HS-27A (cell line): ENCODE measurements at places on chromosomes 6 and 20.

DNA sequence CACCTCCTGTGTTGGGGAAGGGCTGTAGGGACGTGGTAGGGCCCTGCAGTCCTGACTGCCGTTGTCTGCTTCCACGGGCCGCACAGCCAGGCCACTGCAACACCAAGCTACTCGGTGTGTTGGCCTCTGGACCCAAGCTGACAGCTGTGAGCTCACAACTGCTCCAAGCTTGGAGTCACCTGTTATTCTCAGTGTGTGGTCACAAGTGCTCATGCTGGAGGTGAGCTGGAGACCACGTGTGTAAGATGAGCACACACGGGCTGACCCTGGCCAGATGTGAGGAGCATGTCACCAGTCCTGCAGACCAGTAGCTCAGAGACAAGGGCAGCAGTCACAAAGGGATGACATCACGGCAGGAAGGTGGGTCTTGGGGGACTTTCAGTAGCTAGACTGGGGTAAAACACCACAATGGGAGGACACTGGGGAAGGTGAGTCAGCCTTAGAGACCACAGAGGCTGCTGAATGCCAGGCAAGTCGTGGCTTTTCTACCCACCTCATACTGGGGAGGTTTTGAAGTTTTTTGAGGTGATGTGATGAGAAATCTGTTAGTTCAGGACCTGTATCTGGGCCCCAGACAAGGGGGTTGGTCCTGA lies 87.3 kb downstream of the FAM120B start:
- DNase-seq, result no peak

DNA sequence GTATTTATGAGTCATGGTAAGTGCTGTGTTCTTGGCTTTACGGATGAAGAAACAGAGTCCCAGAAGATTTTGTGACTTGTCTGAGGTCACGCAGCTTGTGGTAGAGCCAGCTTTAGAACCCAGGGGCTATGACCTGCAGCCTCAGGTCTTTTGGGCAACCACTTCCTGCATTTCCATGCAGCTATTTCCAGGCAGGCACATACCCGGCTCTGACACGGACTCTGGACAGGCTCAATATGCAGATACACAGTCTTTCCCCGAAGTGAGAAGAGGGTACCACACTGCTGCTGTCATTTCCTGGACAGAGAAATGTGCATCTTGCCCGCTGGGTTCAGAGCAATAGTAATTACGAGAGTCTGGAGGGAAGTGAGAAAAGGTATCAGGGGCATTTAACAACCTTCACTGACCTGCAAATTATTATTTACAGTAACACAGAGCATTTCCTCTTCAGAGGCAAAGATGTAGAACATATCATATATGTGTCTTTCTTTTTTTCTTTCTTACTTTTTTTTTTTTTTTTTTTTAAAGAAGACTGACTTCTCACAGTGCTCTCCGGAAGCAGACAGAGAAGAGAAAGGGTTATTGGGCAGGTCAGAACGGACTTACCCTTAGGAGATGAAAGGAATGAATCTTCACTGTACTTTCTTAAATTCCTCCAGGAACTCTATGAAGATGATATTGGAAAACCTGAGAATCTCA lies 185.1 kb downstream of the CLIC5 start:
- no peak for DNase-seq

DNA sequence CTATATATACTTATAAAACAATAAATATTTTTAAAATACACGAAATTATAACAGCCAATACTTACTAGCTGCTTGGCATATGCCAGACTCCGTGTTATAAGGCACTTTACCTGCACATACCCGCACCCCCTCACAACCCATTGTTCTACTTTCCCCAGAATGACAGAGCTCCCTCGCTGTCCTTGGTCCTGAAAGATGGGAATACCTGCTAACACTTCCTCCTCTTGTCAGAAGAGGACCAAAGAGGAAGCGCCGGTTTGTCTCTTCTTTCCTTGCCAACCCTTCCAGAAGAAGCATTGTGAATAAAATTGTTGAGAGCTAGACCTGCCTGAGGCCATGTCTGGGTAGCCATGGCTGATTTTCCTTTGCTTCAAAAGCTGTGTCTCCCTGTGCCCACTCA lies 149.3 kb downstream of the PTPRT start:
- DNase-seq, result no peak

DNA sequence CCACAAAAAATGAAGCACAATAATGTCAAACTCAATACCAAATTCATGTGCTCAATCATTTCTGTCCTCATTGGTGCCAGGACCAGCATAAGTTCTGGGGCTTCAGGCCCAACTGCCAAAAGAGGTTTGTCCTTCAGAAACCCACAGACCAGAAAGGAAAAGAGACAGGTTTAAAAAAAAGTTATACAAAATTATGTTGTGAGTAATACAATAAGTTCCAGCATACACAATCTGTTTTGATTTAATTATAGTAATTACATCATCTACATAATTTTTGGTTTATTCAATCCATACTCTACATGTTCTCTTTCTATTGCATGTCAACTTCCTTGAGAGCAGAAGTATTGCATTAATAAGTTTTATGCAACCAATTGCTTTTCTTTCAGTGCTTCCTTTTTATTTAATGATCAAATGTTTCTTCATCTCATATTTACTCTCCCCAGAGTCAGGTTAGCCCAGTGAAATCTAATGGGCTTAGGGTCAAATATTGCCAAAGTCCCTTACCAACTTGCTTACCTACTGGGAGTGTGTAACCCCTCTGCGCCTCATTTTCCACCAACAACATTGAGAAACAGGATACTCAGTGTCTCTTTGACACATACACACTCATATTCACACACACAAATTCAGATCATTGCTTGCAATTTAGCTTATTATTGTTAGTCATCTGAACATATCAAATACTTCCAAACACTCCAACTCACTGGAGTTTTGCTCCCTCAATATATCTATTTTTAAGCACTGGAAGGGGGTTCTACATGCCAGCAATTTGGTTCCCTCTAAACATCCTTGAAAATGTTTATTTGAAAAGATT lies 424.4 kb upstream of the MARCKS start:
- DNase-seq, result no peak

- DNase-seq, result no peak
Observed at GRCh38 chr6:110265273-110265672, 85.0 kb downstream of the CDC40 start.

DNA sequence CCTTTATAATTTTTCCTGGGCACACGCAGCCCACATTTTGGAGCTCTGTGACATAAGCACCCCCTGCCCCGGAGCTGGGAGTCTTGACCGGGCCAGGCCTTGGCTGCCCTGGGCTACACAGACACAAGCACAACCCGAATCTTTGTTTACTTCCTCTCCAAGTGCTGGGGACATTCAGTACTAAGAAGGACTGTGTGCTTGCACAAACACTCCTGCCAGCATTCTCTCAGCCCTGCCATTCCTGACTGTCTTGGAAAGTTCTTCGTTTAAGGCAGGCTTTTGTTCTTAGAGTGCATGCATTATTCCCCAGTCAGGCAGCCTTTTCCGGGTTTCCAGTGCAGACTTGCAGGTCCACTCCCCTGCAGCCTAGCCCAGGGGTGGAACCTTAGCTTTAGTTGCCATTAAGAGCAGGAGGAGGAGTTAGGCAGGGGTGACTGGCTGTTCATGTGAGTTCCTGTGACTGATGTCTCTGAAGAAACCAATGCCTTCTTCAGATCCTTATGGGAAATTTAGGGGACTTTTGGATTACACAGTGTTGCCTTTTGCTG lies 28.6 kb downstream of the FOXO3 start:
- no peak for DNase-seq

DNA sequence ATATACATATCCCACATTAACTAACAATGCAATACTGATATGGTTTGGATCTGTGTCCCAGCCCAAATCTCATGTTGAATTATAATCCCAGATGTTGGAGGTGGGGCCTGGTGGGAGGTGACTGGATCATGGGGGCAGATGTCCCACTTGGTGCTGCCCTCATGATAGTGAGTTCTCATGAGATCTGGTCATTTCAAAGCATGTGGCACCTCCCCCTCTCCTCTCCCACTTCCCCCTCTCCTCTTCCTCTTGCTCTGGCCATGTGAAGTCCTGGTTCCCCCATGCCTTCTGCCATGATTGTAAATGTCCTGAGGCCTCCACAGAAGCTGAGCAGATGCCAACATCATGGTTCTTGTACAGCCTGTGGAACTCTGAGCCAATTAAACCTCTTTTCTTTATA lies 71.2 kb downstream of the FYN start:
- no peak for DNase-seq

- DNase-seq, result no peak
Observed at GRCh38 chr6:105898286-105898685, 187.8 kb upstream of the PRDM1 start.

DNA sequence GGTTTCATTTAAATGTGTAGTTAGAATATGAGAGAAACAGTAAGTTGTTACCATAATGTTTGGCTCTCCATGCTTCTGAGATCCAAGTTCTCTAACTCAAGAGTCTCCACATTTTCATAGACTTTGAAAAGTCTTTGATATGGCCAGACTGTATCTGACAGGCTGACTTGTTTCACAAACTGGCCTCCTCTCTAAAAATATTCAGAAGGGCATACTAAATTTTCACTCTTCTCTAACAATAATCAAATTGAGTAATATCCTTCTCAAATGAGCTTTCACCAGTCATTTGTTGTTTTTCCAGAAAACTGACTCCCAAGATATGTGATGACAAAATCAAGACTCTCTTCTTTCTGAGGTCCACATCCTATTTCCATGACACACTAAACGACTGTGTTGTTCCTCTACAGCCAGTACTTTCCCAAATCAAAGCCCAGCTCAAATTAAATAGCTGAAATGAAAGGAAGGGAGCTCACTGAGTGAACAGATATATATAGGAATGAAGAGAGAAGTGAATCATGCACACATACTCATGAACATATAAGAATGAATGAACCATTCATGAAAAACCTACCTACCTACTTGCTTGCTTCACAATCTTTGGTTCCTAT lies 15.1 kb downstream of the HIVEP2 start:
- no peak for DNase-seq

DNA sequence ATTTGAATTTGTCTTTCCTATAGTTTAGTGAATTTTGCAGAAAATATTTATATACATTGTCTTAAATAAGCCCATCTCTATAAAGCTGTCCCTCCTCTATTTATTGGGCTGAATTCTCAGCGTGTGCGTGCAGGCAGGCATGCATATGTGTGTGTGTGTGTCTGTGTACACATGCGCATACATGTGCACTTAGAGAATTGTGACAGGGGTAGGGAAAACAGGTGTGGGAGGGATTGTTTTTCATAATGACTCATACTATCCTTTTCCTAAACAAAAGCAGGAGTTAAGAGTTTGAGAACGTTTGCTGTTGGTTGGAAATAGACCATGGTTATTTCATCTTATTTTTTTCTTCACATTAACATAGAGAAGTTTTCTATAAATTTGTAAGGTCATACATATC lies 43.4 kb upstream of the FABP7 start:
- DNase-seq, result no peak

- no peak for DNase-seq
Observed at GRCh38 chr6:22667855-22668254, 98.5 kb downstream of the HDGFL1 start.

DNA sequence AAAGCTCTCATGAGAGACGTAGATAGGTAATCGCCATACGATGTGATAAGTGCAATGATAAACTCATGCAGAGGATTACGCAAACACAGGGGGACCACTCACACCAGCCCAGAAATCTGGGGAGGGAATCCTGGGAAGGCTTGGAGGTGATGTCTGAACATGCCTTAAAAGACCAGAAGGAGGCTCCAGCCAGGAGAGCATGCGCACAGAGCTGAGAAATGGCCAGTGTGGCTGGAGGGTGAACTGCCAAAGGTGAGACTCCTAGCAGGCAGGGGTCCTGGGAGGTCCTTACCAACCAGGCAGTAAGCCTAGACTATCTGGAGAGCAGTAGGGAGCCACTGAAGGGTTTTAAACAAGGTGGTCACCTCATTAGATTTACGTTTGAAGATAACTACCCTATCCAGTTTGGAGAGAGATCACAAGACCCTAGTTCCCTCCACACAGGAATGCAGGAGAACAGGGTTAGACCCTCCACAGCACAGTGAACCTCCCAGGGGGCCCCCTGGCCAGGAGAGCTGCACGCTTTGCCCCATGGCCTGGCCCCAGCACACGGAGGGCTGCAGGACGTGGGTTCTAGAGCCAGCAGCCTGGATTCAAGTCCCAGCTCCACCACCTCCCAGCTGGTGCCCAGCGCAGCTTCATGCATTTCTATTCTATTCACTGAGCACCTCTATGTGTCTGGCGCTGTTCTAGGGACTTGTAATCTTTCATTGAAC lies 13.1 kb downstream of the MDFI start:
- no peak for DNase-seq

- DNase-seq, result no peak
Observed at GRCh38 chr6:111724505-111724904, 118.8 kb upstream of the TRAF3IP2 start.

- no peak for DNase-seq
Observed at GRCh38 chr20:13356591-13356990, 135.5 kb downstream of the ISM1 start.

- DNase-seq, result no peak
Observed at GRCh38 chr20:3728354-3728753, 4.1 kb upstream of the HSPA12B start.

- DNase-seq, result no peak
Observed at GRCh38 chr6:4133941-4134838, 1.2 kb downstream of the ECI2 start.

DNA sequence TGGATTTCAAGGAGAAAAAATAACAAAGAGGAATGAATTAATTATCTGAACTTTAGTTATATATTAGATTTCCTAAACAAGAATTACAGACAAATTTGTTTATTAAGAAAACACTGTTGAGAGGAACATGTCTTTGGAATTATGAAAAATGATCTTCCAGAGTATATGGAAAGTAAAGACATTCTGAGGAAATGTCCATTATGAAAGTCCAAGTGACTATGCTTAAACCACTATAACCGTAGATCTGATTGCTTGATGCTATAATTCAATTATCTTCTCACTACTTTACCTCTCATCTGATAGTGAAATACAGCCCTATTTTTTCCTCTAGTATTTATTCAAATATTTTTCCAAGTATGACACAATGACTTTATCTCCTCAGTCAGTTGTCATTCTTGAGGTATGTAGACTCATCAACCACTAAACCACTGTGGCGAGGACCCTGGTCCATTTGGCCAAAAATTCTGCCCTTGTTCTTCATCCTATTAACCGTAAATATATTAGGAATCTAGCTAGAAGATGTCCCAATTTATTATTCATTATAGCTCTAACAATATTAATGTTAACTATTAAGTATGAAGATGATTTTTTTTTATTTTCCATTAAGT lies 37.3 kb upstream of the AHI1 start:
- DNase-seq, result peak; percentile 51

GRCh38 chr6:131914234-131914633 lies 36.9 kb downstream of the CCN2 start:
- DNase-seq, result no peak

DNA sequence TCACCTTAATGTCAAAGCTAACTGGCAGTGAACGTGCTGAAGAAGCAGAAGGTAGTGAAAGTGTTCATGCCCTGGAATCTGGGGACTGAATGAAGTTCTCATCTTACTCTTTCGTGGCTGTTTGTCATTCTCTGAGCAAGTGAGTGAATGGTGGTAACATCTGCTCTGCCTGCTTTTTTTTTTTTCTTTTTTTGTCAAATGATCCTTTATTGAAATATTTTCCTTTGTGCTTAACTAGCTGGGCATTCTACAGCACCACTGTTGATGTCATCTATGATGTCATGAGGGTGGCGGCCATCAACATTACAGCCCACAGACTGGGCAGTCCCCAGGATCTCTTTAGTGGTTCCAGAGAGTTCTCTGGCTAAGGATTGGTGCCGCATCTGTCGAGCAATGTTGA lies 65.2 kb downstream of the RIN2 start:
- no peak for DNase-seq
